ENCODE measurements at places on chromosomes 3 and 15. TPM values are rescaled to one million over a fixed set of nuclear protein-coding genes. Genes with fewer than 3 reads are reported as not detected.

The AP3S2 gene
- total RNA-seq = 31.8 TPM

The NOX5 gene
- 0.09 TPM for total RNA-seq

The CLDN11 gene
- 6.0 TPM for total RNA-seq

The DNAJC13 gene
- 34.5 TPM for total RNA-seq

The UBXN7 gene
- total RNA-seq = 36.0 TPM

The PCNP gene
- 195 TPM for total RNA-seq

The GABRR3 gene
- 0.09 TPM for total RNA-seq

The ERICH6 gene
- not detected for total RNA-seq

The PRR23E gene
- not detected for total RNA-seq

DNA sequence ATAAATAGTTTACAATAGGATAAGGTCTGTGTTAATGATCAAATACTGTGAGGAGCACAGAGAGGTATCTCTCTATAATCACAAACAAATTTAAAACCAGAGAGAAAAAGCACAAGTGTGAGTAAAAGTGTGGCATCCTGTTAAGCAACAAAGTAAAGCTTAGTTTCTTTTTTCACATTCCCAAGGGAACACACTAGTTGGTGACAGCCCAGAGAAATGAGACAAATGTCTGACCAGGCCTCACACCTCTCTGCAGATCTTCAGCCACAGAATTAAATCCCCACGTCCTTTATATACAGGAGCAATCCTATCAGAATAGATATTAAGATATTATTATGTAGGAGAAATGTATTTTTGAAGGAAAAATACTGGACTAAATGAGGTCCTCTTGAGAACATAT lies 2.7 kb downstream of the FBN1 start:
- no peak overlapping the region for H3K4me3 ChIP-seq
- no peak overlapping the region for H3K27ac ChIP-seq
- H3K36me3 ChIP-seq = no peaks in the 10 kb centered on the region
- H3K27me3 ChIP-seq = peaks cover 14% of the 10 kb centered on the region
- no peaks in the 10 kb centered on the region for H3K4me1 ChIP-seq
- DNase-seq = no peak

- no peak for DNase-seq
- H3K36me3 ChIP-seq = no peaks in the 10 kb centered on the region
- H3K4me3 ChIP-seq = no peak overlapping the region
- H3K27ac ChIP-seq = no peak overlapping the region
- H3K4me1 ChIP-seq = no peaks in the 10 kb centered on the region
- H3K27me3 ChIP-seq = no peaks in the 10 kb centered on the region
Measured at GRCh38 chr3:107951126-107951525, 139.7 kb downstream of the CD47 start.

- H3K36me3 ChIP-seq = no peaks in the 10 kb centered on the region
- H3K27me3 ChIP-seq = no peaks in the 10 kb centered on the region
- H3K27ac ChIP-seq = no peak overlapping the region
- no peak overlapping the region for H3K4me3 ChIP-seq
Measured at GRCh38 chr3:74390121-74390877, 224.2 kb downstream of the CNTN3 start.

DNA sequence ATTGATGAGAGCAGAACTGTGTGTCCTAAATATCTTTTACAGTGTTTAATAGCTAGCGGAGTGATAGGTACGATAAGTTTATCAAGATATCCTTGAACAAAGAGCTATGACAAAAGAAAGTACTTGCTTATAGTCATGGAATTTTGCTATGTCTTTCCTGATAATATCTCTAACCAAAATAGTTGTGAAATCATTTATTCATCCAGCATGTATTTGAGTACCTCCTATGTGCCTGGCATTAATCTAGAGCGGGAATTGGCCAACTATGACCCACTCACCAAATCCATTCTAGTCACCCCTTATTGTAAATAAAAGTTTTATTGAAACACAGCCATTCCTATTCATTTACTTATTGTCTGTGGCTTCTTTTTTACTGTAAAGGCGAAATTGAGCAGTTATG lies 46.6 kb downstream of the ZFAND6 start:
- no peak overlapping the region for H3K27ac ChIP-seq
- peaks cover 10% of the 10 kb centered on the region for H3K4me1 ChIP-seq
- H3K27me3 ChIP-seq = no peaks in the 10 kb centered on the region
- no peak for DNase-seq

DNA sequence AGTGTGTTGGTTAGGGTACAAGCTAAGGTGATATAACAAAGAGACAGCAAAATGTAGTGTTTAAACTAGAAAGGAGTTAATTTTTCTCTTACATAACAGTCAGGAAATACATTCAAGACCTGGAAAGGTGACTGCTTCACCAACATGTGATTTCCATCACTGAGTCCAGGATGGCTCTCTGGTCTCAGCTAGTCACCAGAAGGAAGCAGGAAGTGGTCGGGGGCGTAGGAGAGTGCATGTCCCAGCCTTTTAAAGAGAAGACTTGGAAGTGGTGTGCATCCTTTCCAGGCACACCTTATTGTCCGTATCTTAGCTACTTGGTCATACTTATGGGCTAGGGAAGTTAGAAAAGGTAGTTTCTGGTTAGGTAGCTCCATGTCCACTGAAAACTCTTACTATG lies 11.1 kb upstream of the UBE2Q2 start:
- no peak overlapping the region for H3K4me3 ChIP-seq
- H3K4me1 ChIP-seq = no peaks in the 10 kb centered on the region
- H3K27me3 ChIP-seq = no peaks in the 10 kb centered on the region
- no peaks in the 10 kb centered on the region for H3K36me3 ChIP-seq
- no peak overlapping the region for H3K27ac ChIP-seq

DNA sequence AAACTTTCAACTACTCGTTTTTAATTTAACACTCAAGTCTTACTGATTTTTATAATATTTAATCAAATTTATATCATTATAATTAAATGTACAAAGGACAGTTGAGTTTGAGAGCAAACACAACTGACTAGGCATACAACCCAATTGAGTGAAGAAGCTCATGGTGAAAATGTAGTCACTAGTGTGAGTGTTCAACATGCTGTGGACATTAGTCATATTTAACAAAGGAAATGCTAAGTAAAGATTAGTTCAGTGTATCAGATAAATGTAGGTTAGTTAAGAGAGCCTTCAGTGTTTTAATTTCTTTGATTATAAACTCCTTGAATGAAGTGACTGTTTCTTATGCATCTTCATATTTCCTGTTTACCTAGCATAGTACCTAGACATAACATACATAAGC lies 444.2 kb upstream of the GOLIM4 start:
- no peaks in the 10 kb centered on the region for H3K27me3 ChIP-seq
- no peak overlapping the region for H3K27ac ChIP-seq
- no peak overlapping the region for H3K4me3 ChIP-seq
- H3K36me3 ChIP-seq = no peaks in the 10 kb centered on the region
- no peaks in the 10 kb centered on the region for H3K4me1 ChIP-seq

- no peak overlapping the region for H3K27ac ChIP-seq
- no peaks in the 10 kb centered on the region for H3K27me3 ChIP-seq
- no peak overlapping the region for H3K4me3 ChIP-seq
- H3K36me3 ChIP-seq = no peaks in the 10 kb centered on the region
- no peak for DNase-seq
- H3K4me1 ChIP-seq = no peaks in the 10 kb centered on the region
Measured at GRCh38 chr3:97680696-97681095, 83.9 kb upstream of the ARL6 start.

DNA sequence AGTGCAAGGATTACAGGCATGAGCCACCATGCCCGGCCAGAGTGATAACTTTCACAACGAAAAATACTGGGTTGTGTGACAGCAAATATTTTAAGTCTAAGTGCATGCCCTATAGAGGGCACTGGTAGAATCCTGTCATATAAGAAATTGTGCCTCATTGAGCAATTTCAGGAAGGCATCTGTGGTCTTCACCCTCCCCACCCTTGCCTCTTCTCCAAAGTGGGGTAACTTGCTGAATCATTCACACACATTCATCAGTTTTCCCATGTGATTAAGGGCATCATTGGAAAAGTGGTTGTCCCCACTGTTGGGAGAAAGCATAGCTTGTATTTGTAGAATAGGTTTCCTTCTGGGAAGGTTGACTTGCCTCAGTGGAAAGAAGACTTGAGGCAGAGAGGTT lies 9.2 kb downstream of the MITF start:
- H3K4me1 ChIP-seq = peaks cover 4% of the 10 kb centered on the region
- H3K36me3 ChIP-seq = no peaks in the 10 kb centered on the region
- no peak overlapping the region for H3K27ac ChIP-seq
- no peaks in the 10 kb centered on the region for H3K27me3 ChIP-seq
- DNase-seq = no peak

- H3K27me3 ChIP-seq = no peaks in the 10 kb centered on the region
- H3K4me3 ChIP-seq = no peak overlapping the region
- H3K36me3 ChIP-seq = peaks cover 1% of the 10 kb centered on the region
- no peak overlapping the region for H3K27ac ChIP-seq
- no peaks in the 10 kb centered on the region for H3K4me1 ChIP-seq
Measured at GRCh38 chr3:31699309-31699953, 166.7 kb downstream of the STT3B start.

GRCh38 chr15:49242820-49243219 lies 72.8 kb downstream of the GALK2 start:
- no peak for DNase-seq
- H3K27me3 ChIP-seq = no peaks in the 10 kb centered on the region
- H3K27ac ChIP-seq = no peak overlapping the region
- H3K36me3 ChIP-seq = peaks cover 3% of the 10 kb centered on the region

- no peaks in the 10 kb centered on the region for H3K36me3 ChIP-seq
- H3K27me3 ChIP-seq = peaks cover 14% of the 10 kb centered on the region
- peaks cover 3% of the 10 kb centered on the region for H3K4me1 ChIP-seq
- no peak overlapping the region for H3K27ac ChIP-seq
Measured at GRCh38 chr15:59438625-59439290, 772 bp downstream of the FAM81A start.

- no peaks in the 10 kb centered on the region for H3K4me1 ChIP-seq
- no peaks in the 10 kb centered on the region for H3K27me3 ChIP-seq
- DNase-seq = no peak
- H3K36me3 ChIP-seq = no peaks in the 10 kb centered on the region
- no peak overlapping the region for H3K4me3 ChIP-seq
Measured at GRCh38 chr15:93158097-93158900, 69.3 kb upstream of the RGMA start.

GRCh38 chr3:39230453-39230852 lies 38.1 kb upstream of the XIRP1 start:
- H3K27ac ChIP-seq = no peak overlapping the region
- H3K4me3 ChIP-seq = no peak overlapping the region
- H3K36me3 ChIP-seq = no peaks in the 10 kb centered on the region
- no peaks in the 10 kb centered on the region for H3K27me3 ChIP-seq

DNA sequence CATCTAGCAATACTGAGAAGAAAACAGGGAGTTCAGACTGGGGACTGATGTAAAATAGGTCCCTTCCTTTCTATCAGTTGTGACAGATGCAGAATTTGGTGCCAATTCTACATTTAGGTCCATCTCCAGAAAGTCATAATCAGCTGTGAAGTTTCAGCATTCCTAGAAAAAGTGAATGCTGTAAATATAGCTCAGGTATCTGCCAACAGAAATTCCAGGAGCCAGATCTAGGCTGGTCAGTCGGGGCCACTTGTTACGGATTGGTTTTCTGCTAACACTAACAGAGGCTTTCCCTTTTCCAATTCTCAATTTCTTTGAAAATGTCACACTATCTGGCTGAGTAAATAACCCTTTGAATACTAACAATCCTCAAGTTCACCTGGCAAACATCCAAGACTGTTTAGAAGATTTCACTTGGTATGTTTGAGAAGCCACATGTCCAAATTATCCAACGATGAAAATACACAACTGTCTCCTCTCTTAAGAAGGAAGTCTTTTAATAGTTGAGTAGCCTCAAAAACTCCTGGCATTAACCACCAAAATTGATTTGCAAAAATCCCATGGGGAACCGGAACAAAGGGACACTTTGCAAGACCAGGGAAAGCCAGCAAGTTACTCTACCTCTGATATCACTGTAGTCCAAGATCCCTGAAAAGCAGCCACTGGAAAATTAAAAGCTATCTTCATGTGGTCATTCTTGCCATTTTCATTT lies 222.3 kb downstream of the ZMAT3 start:
- no peaks in the 10 kb centered on the region for H3K36me3 ChIP-seq
- peak; percentile 78 for DNase-seq
- H3K4me3 ChIP-seq = no peak overlapping the region
- H3K27me3 ChIP-seq = no peaks in the 10 kb centered on the region
- peak overlapping the region; percentile 2 for H3K27ac ChIP-seq

DNA sequence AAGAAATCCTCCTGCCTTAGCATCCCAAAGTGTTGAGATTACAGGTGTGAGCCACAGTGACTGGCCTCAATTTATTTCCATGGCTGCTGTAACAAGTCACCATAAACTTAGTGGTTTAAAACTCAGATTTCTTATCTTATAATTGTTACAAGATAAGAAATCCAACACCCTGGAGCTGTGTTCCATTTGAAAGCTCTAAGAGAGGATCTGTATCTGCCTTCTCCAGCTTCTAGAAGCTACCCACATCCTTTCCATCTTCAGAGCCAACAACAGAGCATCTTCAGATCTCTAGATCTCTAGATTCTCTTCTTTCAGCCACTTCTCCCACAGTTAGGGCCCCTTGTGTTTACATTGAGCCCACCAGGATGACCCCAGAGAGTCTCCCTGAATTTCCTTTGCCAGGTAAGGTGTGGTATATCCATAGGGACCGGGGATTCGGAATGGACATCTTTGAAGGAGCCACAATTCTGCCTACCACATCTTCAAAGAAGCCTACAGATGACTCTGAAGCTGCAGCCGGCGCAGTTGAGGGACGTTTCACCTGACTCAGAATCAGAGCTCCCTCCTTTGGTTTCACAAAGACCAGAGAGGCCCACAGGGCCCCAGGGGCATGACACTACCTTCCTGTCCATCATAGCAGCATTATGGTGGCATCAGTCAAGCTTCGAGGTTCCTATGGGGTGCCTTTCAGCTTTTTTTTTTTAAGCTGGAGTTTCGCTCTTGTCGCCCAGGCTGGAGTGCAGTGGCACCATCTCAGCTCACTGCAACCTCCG lies 87.0 kb upstream of the IGF1R start:
- no peaks in the 10 kb centered on the region for H3K36me3 ChIP-seq
- no peaks in the 10 kb centered on the region for H3K4me1 ChIP-seq
- no peak overlapping the region for H3K27ac ChIP-seq
- H3K4me3 ChIP-seq = no peak overlapping the region

GRCh38 chr15:65156692-65157091 lies 23.1 kb upstream of the PDCD7 start:
- H3K27ac ChIP-seq = no peak overlapping the region
- H3K4me3 ChIP-seq = no peak overlapping the region
- H3K4me1 ChIP-seq = no peaks in the 10 kb centered on the region
- H3K27me3 ChIP-seq = no peaks in the 10 kb centered on the region
- peaks cover 33% of the 10 kb centered on the region for H3K36me3 ChIP-seq
- no peak for DNase-seq

GRCh38 chr3:128080323-128081080 lies 28.3 kb downstream of the SEC61A1 start:
- DNase-seq = no peak
- H3K27me3 ChIP-seq = no peaks in the 10 kb centered on the region
- H3K36me3 ChIP-seq = peaks cover 14% of the 10 kb centered on the region
- H3K27ac ChIP-seq = no peak overlapping the region
- H3K4me3 ChIP-seq = no peak overlapping the region
- peaks cover 9% of the 10 kb centered on the region for H3K4me1 ChIP-seq

DNA sequence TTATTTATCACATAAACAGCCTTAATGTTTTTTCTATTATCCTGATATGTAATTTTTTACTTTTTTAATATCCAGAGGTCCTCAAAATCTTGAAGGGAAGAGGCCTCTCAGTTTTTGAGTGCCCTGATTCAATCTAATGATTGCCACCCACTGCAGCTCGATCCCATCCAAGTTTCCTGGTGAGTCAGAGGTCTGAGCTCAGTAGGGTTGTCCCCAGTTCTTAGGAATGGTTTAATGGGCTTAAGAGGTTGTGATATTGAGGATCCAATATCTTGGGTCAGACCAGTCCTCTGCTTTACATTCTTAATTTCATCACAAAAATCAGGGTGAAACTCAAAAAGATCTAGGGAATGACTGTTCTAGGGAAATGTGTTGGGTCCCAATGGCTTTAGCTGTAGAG lies 238.5 kb downstream of the NSUN3 start:
- peaks cover 18% of the 10 kb centered on the region for H3K4me1 ChIP-seq
- no peaks in the 10 kb centered on the region for H3K36me3 ChIP-seq
- no peaks in the 10 kb centered on the region for H3K27me3 ChIP-seq
- no peak overlapping the region for H3K27ac ChIP-seq
- DNase-seq = no peak
